Lower leg skin (tissue), 4 donors: ENCODE measurements at places on chromosomes 7 and 10. TPM values are rescaled to one million over a fixed set of nuclear protein-coding genes. Genes with fewer than 3 reads are reported as not detected.

DNA sequence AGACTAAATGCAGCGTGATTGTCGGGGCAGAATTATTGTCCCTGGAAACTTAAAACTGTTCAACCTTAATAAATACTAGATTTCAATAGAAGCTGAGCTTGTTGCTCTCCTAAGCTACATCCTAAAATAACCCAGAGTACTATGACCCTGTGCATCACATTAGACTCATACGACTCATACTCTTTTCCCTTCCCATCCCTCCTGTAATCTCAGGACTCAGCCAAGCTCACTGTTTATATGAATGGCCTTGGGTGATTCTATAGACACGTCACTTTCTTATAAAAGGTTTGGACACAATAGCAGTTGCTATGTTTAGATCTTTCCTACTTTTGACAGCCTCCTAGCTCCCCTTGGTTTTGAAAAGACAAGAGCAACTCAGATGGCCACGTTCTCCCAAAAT is 17.2 kb downstream of the TCF7L2 start:
- DNase-seq: no peak

DNA sequence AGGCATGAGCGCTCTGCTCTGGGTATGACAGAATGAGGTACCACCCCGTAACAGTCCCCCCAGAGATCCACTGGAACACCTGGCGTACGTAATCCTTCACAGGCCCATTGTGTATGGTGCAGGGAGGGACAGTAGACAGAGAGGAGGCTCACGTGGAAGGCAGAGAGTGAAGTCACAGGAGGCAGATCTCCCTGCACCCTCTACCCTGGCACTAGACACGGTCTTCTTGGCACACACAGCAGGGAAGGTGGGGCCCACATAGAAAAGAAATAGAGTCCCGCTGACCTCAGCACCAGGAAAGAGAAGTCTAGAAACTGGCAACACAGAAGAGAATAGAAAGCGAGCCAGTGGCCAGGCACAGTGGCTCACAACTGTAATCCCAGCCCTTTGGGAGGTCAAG is 51.9 kb downstream of the SLC29A4 start:
- no peak for DNase-seq

The CABCOCO1 gene
- total RNA-seq: not detected

- no peak for DNase-seq
These were observed 76.1 kb upstream of the KCNMA1 start for GRCh38 chr10:77713521-77714280.

DNA sequence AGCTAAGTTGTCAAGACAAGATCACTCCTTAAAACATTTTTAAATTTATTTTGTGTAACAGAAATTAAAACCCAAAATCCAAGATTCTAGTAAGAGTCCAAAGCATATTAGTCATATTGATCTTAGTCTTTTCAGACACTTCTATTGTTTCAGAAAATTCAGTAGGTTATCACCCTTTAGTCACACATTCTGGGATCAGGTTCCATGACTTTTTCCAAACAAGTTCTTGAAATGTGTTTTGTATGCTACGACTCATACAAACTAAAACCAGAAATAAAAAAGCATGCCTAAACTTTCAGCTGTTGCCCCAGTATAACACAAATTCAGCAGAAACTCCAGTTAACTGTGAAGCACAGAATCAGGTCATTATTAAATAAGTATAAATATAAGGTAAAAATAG is 10.7 kb downstream of the SEMA3D start:
- no peak for DNase-seq
